ENCODE measurements at places on chromosomes 16 and 17.

GRCh38 chr16:4517812-4518680 is 20.5 kb downstream of the CDIP1 start:
- DNase-seq: no peak

- peak; percentile 86 for DNase-seq
Measured at GRCh38 chr17:82716203-82717010, at the start of gene FN3KRP. Gene FN3KRP, plus strand, starts transcription at chr17:82716706. Its CDS starts 50 bp downstream, at chr17:82716756.

DNA sequence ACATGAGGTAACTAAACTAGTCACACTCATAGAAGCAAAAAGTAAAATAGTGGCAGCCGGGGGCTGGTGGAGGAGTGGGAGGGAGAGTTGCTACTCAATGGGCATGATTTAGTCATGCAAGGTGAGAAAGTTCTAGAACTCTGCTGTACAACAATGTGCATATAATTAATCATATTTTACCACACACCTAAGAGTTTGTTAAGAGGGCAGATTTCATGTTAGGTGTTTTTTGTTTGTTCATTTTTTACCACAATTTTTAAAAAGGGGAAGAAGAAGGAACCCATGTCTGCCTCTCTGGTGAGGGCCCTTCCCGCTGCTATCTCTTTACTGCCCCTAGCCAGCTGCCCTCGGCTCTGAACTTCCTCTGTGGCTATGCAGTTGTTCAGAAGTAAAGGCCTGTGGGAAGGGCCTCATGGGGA is 11.2 kb downstream of the CD300LB start:
- DNase-seq: peak; percentile 31

DNA sequence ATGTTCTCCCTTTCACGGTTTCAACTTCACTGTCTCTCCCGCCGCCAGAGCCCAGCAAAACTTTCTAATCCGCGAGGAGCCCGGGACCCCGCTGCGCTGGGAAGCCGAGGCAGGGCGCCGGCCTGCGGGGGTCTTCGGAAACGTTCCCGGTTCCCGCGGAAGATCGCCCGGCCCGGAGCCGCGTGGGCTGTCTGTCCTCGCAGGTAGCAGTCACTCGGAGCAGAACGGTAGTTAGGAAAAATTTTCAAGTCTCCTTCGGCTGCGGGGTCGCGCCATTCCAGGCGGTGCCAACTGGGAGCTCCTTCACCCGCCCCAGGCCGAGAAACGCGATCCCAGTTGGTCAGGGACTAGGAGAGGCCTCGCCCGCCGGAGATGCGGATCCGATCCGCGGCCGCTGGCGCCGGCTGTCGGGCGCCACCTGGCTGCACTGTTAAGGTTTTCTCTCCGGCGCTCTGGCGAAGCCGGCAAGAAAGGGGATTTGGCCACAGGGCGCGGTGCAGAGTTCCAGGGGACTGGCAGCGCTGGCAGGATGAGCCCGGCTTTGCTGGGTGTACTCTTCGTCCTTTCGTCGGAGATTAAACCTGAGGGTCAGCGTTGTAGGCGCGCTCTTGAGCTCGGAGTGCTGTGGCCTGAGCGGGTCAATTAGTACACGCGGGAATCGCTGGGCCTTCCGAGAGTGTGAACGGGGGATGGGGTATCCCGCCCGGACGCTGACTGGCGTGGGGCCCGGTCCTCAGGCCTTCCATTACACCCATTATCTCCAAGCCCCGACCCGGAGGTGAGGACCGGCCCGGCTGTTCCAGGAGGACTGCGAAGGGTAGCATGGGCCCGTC is 135.4 kb downstream of the KCNJ12 start:
- peak; percentile 69 for DNase-seq

DNA sequence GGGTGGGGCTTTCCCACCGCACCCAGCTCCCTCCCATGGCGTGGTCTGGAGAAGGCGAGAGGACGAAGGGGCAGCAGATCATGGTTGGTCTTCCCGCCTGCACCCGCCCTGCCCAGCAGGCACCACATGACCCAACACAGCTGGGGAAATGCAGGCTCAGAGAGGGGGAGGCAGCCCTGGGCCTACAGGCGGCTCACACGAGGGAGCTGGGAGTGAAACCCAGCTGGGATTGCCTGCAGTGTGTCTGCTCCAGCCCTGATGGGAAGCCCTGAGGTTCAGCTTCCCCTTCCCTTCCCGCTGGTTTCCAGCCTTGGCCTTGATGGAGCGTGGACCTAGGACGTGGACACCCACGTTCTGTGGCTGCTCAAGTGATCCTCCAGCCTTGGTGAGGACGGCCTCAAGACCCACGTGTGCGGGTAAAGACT is 20.0 kb upstream of the PABPN1L start:
- no peak for DNase-seq

GRCh38 chr17:40372031-40372430 is 7.5 kb upstream of the GJD3 start:
- no peak for DNase-seq

GRCh38 chr16:56732366-56732765 is 2.4 kb downstream of the NUP93 start:
- DNase-seq: no peak

DNA sequence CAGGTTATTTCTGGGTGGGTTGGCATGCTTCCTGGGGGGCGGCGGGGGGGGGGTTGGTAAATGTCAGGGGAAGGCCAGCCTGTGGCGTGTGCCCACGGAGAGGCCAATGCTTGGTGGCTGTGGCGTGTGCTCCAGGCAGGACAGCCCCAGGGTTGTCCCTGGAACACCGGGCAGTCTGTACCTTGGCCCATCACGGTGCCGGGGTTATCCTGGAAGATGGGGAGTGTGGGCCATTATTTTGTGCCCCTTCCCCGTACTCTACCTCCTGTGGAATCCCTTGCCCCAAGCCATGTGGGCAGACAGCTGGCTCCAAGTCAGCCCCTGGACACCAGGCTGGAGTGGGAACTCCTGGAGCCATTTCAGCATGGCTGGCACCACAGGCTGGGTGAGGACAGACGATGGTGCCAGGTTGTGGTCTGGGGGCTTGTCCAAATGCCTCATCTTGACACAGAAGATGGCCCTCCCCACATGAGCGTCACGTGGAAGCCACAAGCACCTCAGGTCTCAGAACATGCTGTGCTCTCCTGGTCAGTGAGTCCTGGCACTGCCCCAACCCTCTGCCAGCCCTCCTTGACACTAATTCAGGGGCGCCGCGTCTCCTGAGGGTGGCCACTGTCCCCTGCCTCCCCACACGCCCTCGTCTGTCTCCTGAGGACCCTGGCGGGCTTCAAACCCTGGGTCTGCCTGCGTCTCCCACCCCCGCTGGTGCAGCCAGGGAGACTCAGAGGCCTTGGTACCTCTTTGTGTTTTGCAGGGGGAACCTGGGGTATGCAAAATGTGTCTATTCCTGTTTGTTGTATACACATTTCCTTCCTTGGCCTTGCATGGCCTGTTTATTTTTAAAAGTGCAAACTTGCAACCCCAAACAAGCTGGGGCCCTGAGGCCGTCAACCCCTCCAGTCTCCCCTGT is 4.3 kb downstream of the SLC16A3 start:
- no peak for DNase-seq

- no peak for DNase-seq
Measured at GRCh38 chr16:386641-387156, 4.9 kb upstream of the PGAP6 start.

- DNase-seq: no peak
Measured at GRCh38 chr16:85471469-85472431, 141.4 kb upstream of the GSE1 start.

- no peak for DNase-seq
Measured at GRCh38 chr17:65696739-65697394, 135.4 kb upstream of the AXIN2 start.

GRCh38 chr16:24723663-24724062 is 5.8 kb upstream of the TNRC6A start:
- no peak for DNase-seq

DNA sequence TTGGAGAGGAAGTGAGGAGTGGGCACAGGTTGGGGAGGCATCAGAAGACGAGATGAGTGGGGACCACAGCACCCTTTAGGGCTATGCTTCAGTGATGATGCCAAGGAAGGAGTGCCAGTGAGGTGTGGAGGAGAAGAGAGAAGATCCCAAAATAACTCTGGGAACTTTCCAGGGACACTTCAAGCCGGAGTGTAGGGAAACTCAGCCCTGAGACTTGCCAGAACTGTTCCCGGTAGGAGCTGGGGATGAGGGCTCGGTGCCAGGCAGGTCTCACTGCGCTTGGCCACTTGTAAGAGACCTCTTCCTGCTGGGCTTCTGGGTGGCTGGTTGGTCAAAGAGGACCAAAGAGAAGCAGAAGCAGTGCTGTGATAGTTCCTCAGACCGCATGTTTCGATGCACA is 63.6 kb downstream of the SHISA6 start:
- no peak for DNase-seq

DNA sequence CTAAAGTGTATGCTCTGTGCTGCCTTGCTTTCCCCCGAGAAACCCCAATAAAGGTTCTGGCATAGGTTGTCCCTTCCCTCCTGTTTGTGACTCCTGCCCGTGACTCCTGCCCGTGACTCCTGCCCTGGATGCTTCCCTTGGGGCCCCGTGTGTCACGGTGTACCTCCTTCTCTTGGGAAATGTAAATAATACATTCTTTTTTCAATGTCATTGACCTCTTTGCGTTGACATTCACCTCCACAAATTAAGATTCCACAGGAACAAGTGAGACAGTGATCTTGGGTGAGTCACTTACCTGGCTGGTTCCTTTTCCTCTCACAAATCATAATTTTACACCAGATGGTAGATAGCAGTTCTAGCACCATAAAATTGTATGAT is 632 bp downstream of the CCL15 start:
- DNase-seq: no peak

- DNase-seq: no peak
Measured at GRCh38 chr16:89988951-89989350, 30.3 kb downstream of the DBNDD1 start.

GRCh38 chr16:70803319-70803718 is 2.4 kb upstream of the VAC14 start:
- no peak for DNase-seq

- DNase-seq: no peak
Measured at GRCh38 chr16:74466872-74467271, 45.6 kb upstream of the CLEC18B start.

GRCh38 chr17:12993631-12994030 is 24.2 kb downstream of the ELAC2 start:
- DNase-seq: no peak

DNA sequence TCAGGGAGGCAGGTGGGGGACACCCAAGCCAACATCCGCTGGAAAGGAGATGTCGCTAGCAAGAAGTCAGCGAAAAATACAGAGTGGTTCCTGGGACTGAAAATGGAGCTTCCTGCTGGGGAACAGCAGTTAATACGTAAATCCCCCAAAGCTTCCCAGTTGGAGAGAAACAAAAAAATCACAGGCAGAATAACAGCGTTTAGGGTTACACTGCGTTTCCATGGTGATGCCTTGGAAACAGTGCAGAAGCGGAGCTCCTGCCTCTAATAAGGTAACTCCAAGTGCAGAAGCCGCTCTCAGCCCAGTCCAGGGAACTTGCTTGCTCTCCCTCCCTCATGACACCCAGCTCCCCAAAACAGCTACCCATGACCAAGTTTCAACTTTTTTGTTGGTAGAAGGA is 73.4 kb downstream of the PLD6 start:
- DNase-seq: no peak

DNA sequence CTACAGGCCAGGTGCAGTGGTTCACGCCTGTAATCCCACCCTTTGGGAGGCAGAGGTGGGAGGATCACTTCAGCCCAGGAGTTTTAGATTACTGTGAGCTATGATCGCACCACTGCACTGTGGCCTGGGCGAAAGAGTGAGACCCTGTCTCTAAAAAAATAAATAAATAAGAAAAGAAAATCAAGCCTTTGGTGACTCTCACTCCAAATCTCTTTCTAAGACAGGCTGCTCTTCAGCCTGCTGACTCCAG is 976 bp downstream of the ABCC3 start:
- DNase-seq: no peak

DNA sequence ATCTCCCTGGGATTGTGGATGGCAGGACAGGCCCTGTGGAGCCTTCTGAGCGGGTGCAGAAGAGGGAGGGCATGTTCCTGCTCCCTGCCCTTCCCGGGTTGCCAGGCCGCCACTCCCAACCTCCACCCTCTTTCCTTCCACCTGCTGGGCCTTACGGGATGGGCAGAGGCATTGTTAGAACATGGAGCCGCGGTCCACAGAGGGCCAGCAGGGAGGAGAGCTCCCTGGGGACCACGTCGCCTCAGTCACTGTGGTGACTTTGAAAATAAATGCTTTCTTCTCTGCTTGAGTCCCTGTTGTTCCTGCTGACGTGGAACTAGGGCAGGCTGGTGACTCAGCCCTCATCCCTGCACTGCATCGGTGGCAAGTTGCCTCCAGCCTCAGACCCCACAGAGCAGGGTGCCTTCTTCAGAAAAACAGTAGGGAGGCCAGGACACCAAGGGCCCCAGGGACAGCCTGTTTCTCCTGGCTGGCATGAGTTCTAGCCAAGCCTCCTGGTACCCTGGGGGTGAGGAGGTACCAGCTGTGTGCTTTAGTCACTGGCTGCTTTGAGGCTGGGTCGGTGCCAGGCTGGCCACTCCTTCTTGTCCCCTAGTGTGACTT is 224.9 kb downstream of the SEC14L1 start:
- no peak for DNase-seq

DNA sequence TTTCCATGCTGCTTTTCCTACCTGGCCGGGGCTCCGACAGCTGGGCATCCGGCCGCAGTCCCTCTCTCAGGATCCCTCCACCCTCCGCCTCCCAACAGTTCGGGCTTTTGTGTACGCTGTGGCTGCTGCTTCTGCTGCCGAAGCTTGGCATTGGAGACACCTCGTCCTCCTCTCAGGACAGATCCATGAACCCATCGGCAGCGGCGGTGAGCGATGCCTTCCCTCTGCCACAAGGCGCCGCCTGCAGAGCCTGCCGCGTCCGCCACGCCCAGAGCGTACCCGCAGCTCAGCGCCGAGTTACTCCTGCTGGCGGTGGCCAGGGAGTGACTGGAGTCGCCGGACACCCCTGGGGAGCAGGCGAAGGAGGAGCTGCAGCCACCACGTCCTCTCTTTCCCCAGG is 2032.8 kb downstream of the TP53TG3F start:
- no peak for DNase-seq

DNA sequence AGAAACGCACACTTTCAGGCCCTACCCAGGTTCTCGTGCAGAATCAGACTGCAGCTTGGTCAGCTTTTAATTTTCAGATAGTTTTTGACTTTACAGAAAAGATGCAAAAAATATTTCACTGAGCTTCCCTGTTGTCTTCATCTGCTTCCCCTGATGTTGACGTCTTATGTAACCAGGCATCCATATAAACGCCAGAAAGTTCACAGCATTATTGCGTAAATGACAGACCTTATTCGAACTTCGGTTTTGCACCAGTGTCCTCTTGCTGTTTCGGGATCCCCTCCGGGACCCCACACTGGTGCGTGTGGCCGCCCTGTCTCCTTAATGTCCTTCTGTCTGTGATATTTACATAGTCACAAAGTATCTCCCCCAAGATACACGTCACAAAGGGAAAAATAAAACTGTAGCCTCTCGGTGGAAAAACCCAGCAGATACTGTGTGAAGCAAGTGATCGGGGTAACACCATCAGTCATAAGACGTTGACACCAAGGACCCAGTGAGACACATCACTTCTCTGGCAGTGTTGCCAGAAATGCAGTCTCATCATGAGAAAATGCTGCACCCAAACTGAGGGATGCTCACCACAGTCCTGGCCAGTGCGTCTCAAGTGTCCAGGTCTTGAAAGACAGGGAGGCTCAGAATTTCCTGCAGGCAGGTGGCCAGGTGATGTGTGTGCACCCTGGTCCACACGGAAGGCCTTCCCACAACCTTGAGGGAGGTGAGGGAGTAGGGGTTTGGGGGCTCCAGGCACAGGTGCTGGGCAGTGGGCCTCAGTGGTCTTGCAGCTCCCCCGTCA is 4.3 kb downstream of the BANP start:
- DNase-seq: no peak

GRCh38 chr16:87322833-87323726 is 5.9 kb upstream of the C16orf95 start:
- no peak for DNase-seq

Measured in activated naive CD4-positive, alpha-beta T cell treated with Interleukin-2 at 50 U/mL for 16 hours (primary cell).